Gastrocnemius medialis (tissue), 4 donors: ENCODE measurements at places on chromosomes 1 and 21.

GRCh38 chr1:233491953-233492620, 121.8 kb upstream of the KCNK1 start:
- no peak for DNase-seq

DNA sequence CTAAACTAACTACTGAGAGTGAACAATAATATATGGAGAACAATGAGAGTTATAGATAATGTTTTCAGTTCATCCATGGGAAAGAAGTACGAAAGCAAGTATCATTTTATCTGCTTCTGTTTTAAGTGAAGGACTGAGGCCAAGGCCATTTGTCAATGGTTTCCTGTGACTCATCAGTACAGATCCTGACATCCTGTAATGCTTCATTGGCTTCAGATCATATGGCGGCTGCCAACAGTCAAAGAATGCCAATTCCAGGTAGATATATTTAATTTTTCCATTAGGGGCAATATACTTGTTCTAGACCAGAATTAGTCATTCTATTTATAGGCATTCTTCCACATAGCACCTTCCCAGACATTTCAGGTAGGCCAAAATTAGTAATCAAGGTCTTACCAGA, 97.3 kb downstream of the USH2A start:
- no peak for DNase-seq

DNA sequence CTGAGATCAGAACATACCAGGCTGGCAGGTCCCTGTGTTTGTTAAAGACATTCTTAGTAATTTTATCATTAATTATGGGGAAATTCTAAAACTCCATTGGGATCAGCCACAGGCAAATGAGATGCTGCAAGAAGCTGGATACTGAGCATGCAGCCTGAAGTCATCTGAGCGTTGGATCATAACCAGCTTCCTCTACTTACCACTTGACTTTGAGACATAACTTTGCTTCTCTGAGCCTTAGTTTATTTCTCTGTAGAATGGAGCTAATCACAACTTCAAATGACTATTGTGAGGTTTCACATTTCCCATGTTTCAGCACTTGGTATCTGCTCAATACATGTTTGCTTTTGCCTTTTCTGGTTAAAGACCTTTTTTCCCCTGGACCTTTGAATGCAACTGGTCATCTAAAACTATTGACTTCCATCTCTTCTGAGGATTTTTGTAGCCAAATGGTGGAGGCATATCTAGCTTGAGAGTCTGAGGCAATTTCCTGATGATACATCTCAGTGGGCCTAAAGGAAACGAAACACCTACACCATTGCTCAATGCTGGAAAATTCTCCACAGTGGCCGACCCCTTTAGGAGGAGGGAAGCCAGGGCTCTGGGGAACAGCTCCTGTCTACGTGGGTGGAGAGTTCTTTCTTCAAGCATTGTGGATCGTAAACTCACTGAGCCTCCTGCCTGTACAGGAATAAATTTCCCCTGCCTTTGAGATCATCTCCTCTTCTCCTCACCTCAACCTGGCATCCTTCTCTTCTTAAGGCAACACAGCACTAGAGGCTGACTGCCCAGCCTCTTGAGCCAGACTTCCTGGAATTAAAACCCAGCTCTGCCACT, 109.1 kb upstream of the HOOK1 start:
- no peak for DNase-seq

- peak; percentile 37 for DNase-seq
Observed at GRCh38 chr1:232952514-232953499, 2.4 kb downstream of the NTPCR start.

DNA sequence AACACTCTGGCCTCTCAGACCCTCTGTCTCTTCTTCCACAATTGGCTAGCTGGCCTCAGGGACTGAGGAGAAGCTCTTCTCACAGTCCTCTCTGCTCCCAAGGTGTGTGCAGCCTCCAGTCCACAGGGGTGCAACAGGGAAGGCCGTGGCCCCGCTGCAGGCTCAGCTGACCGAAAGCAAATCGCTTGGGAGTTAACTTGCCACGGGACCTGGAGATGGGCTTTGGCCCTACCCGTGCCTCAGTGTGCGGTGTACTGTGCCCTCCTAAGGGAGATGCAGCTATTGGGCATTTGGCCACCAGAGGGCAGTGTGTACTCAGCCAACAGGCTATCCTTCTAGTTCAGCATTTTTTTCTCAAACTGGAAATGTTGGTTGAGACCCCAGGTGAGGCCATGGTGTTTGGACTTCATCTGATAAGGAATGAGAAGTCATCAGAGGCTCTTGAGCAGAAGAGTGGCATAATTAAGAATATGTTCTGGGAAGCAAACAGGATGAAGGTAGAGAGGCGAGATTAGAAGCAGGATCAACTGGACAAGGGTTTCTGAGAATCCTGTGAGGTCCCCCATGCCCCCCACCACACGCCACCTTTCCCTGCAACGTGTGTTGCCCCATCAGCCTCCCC, 42.5 kb upstream of the TMEM125 start:
- peak; percentile 50 for DNase-seq

GRCh38 chr1:100178091-100178490, at the start of gene LRRC39:
Gene LRRC39 (minus strand): TSS chr1:100178256. CDS start chr1:100168516, 9,740 bp downstream.
- no peak for DNase-seq

- no peak for DNase-seq
Observed at GRCh38 chr1:64678366-64678765, 66.5 kb upstream of the RAVER2 start.

DNA sequence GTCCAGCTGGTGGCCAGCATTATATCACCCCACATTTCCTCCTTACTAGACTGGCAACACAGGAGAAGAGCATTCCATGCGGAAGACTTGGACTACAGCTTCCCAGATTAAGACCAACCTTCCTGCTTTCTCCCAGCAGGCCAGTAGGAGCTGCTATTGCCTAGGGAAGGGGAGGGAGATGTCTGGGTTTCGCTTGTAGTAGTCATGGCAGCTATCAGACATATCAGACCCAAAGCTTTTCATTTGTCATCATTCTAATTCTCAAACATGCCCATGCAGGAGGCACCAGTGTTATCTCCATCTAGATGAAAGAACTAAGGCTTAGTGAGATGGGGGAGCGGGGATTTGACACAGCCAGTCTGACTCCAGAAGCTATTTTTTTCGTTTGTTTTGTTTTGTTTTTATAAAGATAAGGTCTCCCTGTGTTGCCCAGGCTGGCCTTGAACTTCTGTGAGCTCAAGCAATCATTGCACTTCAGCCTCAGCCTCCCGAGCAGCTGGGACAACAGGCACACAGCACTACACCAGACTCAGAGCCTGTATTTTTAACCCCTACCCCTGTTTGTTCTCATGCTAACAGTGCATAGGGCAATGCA, 4.5 kb downstream of the PLA2G2A start:
- DNase-seq, result no peak

- DNase-seq, result no peak
Observed at GRCh38 chr1:181015251-181015615, 7.4 kb downstream of the STX6 start.

DNA sequence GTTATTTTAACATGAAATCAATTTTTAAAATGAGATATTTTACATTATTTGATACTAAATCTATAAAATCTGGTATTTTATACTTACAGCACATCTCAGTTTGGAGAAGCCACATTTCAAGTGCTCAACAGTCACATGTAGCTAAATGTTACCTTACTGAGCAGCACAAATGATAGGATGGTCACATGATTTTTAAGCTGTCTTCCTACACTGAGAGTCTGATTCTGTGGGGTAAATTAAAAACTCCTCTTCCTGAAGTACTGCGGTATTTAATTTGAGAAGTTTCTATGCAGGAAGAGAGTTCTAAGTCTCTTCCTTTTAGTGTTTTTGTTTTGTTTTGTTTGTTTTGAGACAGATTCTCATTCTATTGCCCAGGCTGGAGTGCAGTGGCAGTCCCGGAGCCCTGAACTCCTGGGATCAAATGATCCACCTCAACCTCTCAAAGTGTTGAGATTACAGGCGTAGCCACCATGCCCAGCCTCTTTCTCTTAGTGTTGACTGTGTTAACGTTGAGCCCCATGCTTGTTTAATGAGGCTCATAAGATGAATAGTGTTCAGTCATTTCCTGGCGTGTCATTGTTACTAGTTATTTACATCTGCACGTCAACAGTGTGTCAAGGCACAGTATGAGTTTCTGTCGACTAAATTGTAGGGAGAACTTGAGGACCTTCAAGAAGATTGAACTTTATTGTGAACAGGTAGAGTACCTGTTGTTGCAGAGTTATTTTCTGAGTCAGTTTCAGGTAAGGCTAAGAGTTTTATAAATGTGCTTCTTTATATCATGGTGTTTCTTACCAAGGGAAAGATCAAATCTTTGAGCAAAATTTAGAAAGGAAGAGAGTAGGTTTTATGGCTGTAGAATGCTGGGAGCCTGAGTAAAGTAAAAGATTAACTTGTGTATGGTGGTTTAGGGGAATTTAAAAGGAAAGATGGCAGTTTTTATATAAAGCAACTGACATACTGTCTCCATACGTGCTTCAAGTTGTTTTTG, 3.3 kb downstream of the CNST start:
- no peak for DNase-seq

- DNase-seq, result no peak
Observed at GRCh38 chr1:87632232-87632631, 303.6 kb downstream of the LMO4 start.

GRCh38 chr1:240619906-240620621, 8.1 kb upstream of the GREM2 start:
- no peak for DNase-seq

GRCh38 chr1:118186026-118186425, 998 bp upstream of the SPAG17 start:
- no peak for DNase-seq

DNA sequence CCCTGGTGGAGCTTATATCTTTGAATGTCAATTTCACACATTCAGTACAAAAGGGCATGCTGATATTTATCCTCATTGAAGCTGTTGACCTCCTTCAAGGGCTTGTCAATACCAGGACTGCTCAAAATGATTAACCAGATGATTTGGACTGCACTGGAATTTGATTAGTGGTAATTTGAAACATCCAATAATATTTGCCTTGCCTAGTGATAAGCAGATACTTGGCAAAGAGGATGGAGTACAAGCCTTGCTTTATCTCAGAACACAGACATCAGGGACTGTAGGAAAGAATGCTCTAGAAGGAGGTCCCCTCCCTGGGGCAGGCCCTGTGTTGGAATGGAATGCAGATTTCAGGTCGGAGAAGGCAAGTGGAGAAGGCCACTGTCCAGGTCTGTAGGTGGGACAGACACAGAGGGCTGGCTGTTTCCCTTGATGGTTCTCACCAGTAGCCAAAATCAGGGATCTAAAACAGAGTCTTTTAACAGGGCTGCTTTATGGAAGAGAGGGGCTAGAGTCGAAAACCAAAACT, 64.8 kb upstream of the ZNF648 start:
- DNase-seq, result no peak

- DNase-seq, result no peak
Observed at GRCh38 chr1:44895919-44896734, 53.1 kb upstream of the PTCH2 start.

DNA sequence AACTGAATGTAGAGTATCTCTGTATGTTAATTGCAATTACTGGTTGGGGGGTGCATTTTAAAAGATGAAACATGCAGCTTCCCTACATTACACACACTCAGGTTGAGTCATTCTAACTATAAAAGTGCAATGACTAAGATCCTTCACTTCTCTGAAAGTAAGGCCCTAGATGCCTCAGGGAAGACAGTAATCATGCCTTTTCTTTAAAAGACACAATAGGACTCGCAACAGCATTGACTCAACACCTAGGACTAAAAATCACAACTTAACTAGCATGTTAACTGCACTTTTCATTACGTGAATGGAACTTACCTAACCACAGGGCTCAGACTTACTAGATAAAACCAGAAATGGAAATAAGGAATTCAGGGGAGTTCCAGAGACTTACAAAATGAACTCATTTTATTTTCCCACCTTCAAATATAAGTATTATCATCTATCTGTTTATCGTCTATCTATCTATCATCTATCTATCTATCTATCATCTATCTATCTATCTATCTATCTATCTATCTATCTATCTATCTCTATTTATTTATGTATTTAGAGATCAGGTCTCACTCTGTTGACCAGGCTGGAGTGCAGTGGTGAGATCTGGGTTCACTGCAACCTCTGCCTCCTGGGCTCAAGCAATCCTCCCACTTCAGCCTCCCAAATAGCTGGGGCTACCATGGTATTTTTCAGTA, 47.8 kb downstream of the CHML start:
- no peak for DNase-seq

- DNase-seq, result no peak
Observed at GRCh38 chr21:28632755-28633408, 359.8 kb downstream of the LTN1 start.

- DNase-seq, result no peak
Observed at GRCh38 chr1:96416701-96417444, 304.7 kb upstream of the PTBP2 start.

GRCh38 chr1:188641566-188642211, 1812.9 kb downstream of the PLA2G4A start:
- DNase-seq, result no peak

GRCh38 chr21:34552360-34553098, 40.5 kb upstream of the KCNE1 start:
- no peak for DNase-seq

DNA sequence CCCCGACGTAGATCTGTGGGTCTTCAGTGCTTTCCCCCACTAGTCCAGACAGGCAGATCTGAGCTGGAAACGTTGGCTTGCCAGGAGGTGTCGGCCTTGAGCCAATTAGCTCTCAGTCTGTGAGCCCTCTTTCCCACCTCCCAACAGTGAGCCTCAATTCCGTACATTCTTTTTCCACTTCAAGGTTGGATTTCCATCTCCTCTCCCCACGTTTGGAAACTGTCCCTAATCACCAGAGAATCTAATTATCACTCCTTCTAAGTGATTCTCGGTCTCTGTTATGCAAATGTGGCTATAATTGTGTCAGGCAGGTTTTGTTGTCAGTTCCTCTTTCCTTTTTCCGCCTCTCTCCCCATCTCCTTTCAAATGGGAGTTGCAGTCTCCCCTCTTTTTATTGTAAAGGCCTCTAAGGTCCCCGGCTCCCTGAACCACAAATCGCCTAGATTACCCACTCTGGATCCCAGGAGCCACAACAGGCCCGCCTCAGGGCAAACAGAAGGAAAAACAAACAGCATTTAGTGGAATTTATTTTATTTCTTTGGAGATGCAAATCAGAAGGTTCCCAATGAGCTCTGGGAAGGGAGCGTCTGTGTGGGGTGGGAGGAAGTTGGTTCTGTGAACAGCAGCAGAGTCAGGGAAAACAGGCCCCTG, 29.4 kb upstream of the LRRN2 start:
- DNase-seq, result no peak

- DNase-seq, result no peak
Observed at GRCh38 chr1:215597961-215598360, 30.9 kb downstream of the KCTD3 start.
